Upper lobe of left lung (tissue), 6 donors: ENCODE measurements at places on chromosomes 3 and 15. TPM values are rescaled to one million over a fixed set of nuclear protein-coding genes. Genes with fewer than 3 reads are reported as not detected.

DNA sequence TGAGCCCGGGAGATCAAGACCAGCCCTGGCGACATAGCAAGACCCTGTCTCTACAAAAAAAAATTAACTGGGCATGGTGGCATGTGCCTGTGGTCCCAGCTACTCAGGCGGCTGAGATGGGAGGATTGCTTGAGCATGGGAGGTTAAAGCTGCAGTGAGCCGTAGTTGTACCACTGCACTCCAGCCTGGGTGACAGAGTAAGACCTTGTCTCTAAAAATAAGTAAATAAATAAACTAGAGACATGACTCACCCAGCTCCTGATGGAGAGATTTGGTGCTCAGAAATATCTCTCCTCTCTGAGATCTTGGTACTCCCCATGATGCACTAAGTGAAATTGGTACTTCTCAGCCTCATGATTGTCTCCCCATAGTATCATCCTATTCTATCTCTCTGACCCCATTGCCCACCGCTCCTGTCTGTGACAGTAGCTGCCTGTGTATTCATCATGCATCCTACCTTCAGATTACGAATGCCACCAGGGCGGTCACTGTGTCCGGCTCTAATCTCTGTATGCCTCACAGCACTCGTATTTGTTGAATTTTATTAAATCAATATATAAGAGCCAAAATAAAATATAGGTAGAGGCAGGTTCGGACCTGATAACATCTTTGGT, 50.9 kb downstream of the ABHD2 start:
- DNase-seq = no peak

GRCh38 chr15:64739577-64740143, 35.7 kb downstream of the RBPMS2 start:
- DNase-seq = no peak

DNA sequence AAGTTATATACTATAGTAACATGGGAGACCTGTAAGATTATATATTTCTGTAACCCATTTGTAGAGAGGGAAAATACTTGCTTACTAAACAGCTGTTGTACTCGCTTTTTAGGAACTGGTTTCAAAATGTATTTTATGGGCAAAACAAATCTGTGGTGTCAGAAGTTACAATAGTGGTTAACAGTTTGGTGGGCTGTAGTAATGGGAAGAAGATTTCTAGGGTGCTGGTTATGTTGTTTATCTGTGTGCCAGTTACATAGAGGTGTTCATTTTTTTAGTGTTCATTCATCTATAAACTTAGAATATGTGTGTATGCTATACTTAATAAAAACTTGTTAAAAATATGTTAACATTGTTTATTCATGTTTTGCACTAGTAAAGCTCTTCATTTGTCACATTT, 42.1 kb downstream of the RNF111 start:
- no peak for DNase-seq

DNA sequence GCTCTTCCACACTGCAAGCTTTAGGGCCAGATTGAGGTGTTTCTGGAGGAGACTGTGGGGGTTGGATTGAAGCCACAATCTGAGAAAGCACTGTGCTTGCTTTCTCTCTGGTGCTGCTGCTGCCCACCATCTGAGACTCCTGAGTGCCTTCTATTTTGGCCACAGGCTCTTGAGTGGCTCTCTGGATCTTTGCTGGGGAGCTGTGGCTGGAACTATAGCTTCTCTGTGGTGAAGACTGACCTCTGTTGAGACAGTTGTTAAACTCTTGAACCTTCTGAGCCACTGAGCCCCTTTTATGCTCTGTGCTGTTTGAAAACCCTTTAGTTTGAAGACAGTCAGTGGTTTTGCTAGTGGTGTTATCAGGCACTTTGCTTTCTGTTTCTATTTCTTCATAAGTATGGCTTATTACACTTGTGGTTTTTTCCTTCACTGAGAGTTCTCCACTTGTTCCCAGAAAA, 108.7 kb upstream of the TSPAN3 start:
- no peak for DNase-seq

GRCh38 chr15:55289011-55289745, 435 bp downstream of the RAB27A start:
- DNase-seq = peak; percentile 29

GRCh38 chr3:53531749-53532148, 37.3 kb downstream of the CACNA1D start:
- DNase-seq = no peak

DNA sequence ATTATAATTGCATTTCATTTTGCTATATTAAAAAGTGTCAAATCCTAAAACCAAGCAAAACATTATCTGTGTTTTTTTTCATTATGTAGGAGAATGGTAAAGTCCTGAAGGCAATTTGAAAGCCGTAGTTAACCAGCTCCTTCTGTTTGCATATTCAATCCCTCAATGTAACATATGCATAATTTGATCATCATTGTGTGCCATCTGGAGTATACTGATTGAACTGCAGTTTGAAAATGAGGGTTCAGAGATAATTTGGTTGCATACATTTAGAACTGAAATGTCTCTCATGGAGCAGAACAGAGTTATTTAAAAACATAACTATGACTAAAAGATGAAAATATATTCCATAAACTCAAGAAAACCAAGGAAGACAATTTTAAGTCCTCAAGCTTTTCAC, 518.6 kb downstream of the GBE1 start:
- no peak for DNase-seq

DNA sequence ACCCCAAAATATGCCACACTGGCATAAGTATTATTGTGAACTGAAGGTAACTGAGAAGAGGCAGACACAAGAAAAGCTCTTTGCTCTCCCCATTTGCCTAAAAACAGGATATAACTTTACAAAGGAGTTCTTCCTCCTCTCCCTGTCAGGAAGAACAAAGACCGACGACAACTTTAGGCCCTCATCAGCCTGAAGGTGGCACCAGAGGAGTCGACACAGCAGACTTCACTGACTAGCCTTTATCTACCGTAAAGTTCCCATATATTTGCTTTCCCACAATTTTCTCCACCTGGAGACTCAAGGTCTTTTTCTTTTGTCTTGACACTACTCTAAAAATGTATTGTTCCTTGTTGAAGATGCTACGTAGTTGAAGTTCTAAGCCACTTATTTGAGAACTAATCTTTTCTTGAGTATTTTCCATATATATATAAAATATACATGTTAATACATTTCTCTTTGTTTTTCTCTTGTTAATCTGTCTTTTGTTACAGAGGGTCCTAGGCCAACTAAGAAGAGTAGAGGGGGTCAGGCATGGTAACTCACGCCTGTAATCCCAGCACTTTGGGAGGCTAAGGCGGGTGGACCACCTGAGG, 16.2 kb upstream of the XIRP1 start:
- DNase-seq = no peak

GRCh38 chr3:57770009-57770827, 14.1 kb downstream of the SLMAP start:
- no peak for DNase-seq

PIK3R4 gene
- 35.4 TPM for total RNA-seq

SH2D7 gene
- total RNA-seq = 0.09 TPM

KCNAB1 gene
- 2.9 TPM for total RNA-seq

SH3GL3 gene
- total RNA-seq = 5.5 TPM

SLC28A1 gene
- total RNA-seq = not detected

DUOXA2 gene
- total RNA-seq = not detected
